ENCODE measurements at places on chromosomes 6 and 20.

DNA sequence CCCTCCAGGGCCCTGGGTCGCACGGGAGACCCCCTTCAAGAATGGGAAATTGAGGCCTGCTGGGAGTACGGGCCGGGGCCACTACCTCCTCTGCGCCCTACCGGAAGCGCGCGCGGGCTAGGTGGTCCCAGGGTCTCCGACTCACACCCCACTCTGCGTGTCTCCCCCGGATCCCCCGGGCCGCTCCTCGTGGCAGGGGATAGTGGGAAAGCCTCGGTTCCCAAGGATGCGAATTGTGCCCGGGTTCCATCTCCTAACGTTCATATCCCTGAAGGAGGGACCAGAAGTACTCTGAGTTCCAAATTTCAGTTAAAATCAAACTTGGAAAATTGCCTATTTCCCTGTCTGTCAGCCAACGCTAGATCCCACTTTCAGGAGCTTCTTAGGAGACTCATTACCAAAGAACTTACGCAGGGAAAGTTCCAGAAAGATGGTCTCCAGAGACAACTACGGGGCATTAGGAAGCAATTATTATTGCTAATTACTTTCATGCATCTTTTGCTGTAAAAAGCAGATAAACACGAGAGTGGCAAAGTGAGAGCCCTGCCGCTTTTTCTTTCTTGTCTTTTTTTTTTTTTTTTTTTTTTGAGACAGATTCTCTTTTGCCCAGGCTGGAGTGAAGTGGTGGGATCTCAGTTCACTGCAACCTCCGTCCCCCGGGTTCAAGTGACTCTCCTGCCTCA is 858 bp downstream of the FAM83D start:
- no peak for DNase-seq

GRCh38 chr6:165695722-165696515 is 32.9 kb upstream of the PDE10A start:
- no peak for DNase-seq

- no peak for DNase-seq
Observed at GRCh38 chr6:110626442-110626841, 150.0 kb upstream of the SLC22A16 start.

- DNase-seq = no peak
Observed at GRCh38 chr6:3119040-3119723, 671 bp downstream of the BPHL start.

Data from NCI-H1436 (cell line).